ENCODE measurements at places on chromosomes 3 and 15.

DNA sequence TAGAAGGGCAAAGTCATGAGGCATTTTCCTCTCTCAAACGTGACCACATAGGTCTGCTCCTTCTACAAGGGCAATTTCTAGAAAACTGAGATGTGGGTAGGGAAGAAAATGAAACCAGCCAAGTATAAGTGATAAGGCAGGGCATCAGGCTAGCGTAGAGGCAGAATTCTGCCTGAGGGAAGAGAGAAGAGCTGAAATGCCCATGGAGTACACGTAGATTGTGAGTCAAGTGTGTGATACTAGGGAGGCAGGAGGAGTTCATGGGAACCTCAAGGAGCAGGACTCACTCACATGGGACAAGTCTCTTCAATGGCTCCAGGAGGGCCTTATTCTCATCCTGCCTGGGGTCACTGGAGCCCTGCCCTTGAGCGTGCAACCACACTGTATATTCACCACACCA lies 34.9 kb upstream of the PPP4R2 start:
- no peak for DNase-seq

GRCh38 chr3:158140396-158140795 lies 30.5 kb downstream of the RSRC1 start:
- no peak for DNase-seq

GRCh38 chr3:136728473-136728872 lies 23.7 kb downstream of the STAG1 start:
- no peak for DNase-seq

DNA sequence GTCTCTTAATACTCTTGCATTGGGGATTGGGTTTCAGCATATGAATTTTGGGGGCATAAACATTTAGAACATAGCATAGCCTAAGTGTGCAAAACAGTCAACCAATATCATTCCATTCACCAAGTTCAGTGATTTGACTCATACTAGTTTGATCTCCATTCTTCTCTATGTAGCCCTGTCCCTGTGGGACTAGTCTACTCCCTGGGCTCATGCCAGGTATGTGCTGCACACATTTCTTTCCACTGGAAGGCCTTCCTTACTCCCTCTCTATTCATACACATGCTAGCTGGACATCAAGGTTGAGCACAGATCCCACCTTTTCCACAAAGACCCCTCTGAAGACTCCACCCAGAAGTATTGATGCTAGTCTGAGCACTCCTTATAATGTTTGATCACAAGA lies 5.1 kb downstream of the ZDHHC23 start:
- DNase-seq = no peak

GRCh38 chr3:41751597-41751996 lies 210.3 kb downstream of the ULK4 start:
- DNase-seq = no peak

GRCh38 chr3:5499404-5499803 lies 311.9 kb downstream of the EDEM1 start:
- DNase-seq = no peak

DNA sequence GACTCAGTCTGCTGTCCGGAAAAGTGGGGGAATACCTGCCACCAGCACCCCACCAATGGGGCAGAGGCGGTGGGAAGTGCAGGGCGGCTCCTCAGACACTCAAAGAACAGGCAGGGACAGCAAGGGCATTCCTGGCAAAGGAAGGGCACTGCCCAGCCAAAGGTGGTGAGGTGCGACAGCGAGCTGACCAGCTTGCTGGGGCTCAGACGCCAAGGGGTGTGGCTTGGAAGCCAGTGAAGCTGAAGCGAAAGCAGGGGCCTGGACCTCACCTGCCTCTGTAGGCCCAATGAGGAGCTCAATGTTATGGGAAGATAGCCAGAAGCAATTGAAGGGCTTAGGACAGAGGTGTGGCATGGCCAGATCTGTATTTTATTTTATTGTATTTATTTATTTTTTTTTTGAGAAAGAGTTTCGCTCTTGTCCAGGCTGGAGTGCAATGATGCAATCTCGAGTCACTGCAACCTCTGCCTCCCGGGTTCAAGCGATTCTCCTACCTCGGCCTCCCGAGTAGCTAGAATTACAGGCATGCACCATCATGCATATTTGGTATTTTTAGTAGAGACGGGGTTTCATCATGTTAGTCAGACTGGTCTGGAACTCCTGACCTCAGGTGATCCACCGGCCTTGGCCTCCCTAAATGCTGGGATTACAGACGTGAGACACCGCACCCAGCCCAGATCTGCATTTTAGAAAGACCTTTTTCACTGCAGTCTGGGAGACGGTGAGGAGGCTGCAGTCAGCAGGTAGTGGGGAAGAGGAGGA lies 4.4 kb upstream of the LMAN1L start:
- no peak for DNase-seq

- peak; percentile 42 for DNase-seq
Measured at GRCh38 chr3:50649451-50649931, 25.2 kb upstream of the DOCK3 start.

- no peak for DNase-seq
Measured at GRCh38 chr3:127779747-127780146, 42.6 kb downstream of the MGLL start.

DNA sequence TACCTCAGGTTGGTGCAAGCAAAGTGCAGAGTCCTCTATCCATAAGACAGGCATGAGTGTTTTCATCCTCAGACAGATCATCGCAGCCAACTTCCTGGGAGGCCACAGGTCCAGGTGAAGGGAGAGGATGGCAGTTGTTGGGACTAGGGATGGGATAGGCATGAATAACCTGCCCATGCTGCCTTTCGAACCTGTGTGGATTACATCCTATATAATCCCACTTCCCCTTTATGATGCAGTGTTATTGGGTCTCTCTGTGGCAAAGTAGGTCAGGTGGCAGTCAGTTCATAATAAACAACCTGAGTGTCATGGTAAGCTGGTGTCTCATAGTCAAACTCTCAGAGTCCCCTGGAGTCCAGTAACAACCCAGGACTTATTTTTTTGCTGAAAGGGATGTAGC lies 40.4 kb downstream of the CCR3 start:
- no peak for DNase-seq

GRCh38 chr3:122394173-122394572 lies 10.2 kb downstream of the FAM162A start:
- no peak for DNase-seq

- no peak for DNase-seq
Measured at GRCh38 chr15:76846782-76847181, 58.4 kb downstream of the SCAPER start.

GRCh38 chr3:66224220-66224619 lies 3.4 kb downstream of the SLC25A26 start:
- DNase-seq = no peak

- DNase-seq = no peak
Measured at GRCh38 chr3:156461889-156462288, 93.0 kb downstream of the SSR3 start.

- peak; percentile 30 for DNase-seq
Measured at GRCh38 chr3:159263750-159264553, 462.1 kb downstream of the MFSD1 start.
